HTR-8/SVneo (cell line): ENCODE measurements at places on chromosomes 13 and 19.

DNA sequence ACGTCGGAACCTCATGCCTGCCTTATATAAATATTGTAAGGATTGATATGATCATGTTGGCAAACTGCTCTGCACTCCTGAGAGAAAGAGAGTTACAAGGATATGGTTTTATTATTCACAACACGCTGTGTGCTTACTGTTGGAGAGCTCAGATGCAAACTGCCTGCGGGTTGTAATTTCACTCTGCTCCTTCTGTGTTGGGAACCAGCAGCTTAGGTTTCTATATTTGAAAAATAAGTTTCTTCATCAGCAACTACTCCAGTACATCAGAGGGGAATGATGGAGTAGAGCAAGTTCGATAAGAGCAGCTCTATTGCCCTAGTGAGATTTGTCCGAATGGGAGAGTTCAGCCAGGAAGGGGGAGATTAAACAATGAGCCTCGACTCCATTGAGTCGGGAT is 106.9 kb upstream of the UBL3 start:
- DNase-seq: no peak

GRCh38 chr19:39847525-39847924 is 1.3 kb upstream of the FBL start:
- no peak for DNase-seq

GRCh38 chr19:49589502-49589905 is 1.5 kb upstream of the PRR12 start:
- DNase-seq: no peak

- DNase-seq: no peak
These were observed 3.8 kb downstream of the GPC6 start for GRCh38 chr13:93230261-93230855.

DNA sequence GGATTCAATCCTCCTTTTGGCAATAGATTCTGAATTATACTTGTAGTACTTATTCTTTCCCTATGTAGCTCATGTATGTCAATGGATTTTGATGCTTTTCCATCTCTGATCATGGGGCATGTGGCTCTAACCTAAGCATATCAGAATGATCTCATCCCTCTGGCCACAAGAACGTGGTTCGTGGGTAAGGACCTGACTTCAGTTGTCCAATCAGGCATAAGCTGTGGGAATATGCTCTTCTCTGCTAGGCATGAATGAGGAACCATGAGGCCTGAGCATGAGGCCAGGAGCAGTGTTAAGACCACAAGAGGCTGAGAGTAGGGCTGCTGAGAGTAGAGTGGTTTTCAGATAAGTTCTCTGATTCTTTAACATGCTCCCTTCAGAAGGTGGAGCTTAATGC is 292.4 kb upstream of the TSHZ3 start:
- no peak for DNase-seq
